Mucosa of gallbladder (tissue), 1 donor: ENCODE measurements at places on chromosomes 6 and 20.

- no peak for DNase-seq
Observed at GRCh38 chr6:46652232-46652602, 401 bp downstream of the CYP39A1 start.

GRCh38 chr20:4813076-4813862 lies 91.6 kb downstream of the PRND start:
- DNase-seq: no peak

DNA sequence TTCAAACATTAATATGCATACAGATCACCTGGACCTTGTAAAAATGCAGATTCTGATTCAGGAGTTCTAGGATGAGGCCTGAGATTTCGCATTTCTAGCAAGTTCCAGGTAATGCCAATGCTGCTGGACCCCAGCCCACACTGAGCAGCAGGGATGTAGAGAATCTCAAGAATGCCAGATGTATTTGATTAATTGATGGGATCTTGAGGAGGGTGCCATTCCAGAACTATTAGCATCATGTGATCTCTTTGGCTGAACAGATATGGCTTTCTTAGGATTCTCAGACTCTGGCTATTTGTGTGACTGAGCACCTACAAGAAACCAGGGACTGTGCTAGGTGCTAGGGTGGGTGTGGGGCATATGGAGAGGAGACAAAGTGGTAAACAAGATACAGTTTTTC lies 16.5 kb upstream of the SNX3 start:
- no peak for DNase-seq

DNA sequence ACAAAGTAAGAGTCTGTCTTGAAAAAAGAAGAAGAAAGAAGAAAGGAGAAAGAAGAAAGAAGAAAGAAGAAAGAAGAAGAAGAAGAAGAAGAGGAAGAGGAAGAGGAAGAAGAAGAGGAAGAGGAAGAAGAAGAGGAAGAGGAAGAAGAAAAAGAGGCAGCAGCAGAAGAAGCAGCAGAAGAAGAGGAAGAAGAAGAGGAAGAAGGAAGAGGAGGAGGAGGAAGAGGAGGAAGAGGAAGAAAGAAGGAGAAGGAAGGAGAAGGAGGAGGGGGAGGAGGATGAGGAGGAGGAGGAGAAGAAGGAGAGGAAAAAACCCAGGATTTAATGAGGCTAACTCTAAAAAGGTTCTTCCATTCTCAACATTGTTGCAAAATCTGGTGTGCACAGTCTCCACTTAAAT lies 95.4 kb upstream of the PDE10A start:
- no peak for DNase-seq
